ENCODE measurements at places on chromosomes 11 and 22. TPM values are rescaled to one million over a fixed set of nuclear protein-coding genes. Genes with fewer than 3 reads are reported as not detected.

DNA sequence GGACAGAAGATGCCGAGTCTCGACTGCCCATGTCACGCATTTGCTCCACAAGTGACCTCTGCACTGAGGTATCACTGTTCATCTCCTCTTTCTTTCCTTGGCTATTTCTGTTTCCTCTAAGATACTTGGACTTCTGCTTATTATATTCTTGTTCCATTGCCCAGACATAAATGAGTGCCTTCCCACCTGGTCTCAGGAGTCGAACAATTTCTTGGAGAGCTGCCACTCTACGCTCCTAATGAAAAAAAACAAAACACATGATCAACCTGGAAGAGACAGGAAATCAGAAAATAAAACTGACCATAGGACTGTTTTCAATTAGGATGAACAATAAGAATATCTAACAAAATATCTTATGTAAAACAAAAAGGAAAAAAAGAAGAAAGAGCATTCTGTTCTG, 47.4 kb upstream of the CWF19L2 start:
- peaks cover 38% of the 10 kb centered on the region for H3K36me3 ChIP-seq
- H3K4me1 ChIP-seq, result no peaks in the 10 kb centered on the region
- no peak overlapping the region for H3K27ac ChIP-seq
- no peak overlapping the region for H3K4me3 ChIP-seq
- no peak for DNase-seq
- H3K27me3 ChIP-seq, result no peaks in the 10 kb centered on the region

GRCh38 chr11:115550291-115551059, 46.3 kb upstream of the CADM1 start:
- no peaks in the 10 kb centered on the region for H3K4me1 ChIP-seq
- H3K27ac ChIP-seq, result no peak overlapping the region
- H3K4me3 ChIP-seq, result no peak overlapping the region

Gene SLC6A5
- not detected for total RNA-seq

GRCh38 chr11:126186025-126186698, 25.3 kb downstream of the RPUSD4 start:
- H3K36me3 ChIP-seq, result no peaks in the 10 kb centered on the region
- H3K4me1 ChIP-seq, result no peaks in the 10 kb centered on the region

DNA sequence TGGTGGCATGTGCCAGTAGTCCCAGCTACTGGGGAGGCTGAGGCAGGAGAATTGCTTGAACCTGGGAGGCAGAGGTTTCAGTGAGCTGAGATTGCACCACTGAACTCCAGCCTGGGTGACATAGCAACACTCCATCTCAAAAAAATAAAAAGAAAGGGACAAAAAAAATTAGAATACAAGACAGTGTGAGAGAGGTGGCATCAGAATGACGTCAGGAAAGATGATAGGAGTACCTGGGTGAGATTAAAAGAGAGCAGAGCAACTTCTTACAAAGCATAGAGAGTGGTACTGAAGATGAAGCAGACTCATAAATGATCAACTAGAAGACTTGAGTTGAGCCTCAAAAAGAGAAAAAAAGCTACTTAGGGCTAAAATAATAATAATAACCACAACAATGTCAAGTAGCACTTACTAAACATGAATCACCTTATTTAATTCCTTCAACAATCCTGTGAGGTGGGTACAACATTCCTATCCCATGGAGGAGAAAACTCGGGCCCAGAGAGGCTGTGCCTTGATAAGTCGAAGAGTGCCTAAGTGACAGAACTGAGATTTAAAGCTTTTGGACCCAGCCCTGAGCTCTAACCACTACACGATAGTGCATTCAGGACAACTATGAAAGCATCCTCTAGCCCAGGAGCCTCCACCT, 5.2 kb upstream of the SLN start:
- H3K36me3 ChIP-seq, result no peaks in the 10 kb centered on the region
- no peak overlapping the region for H3K27ac ChIP-seq
- H3K27me3 ChIP-seq, result no peaks in the 10 kb centered on the region
- no peak overlapping the region for H3K4me3 ChIP-seq
- no peaks in the 10 kb centered on the region for H3K4me1 ChIP-seq
- no peak for DNase-seq

DNA sequence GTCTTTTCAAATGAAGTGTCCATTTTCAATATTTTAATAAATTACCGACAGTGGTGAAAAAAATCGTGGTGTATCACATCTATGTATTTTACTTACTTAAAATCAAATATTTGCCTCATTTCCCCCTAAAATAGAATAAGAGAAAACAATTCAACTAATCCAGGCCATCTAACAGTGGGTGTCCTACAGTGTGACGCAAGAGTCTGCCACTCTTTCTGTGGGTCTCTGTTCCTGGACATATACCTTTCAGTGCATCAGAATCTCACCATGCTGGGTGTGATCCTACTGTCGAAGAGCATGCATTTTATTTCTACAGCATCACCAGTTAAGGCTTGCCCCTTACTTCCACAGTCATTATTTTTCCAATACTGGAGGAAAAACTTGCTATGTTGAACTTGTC, 111.2 kb downstream of the CD44 start:
- peaks cover 36% of the 10 kb centered on the region for H3K4me1 ChIP-seq
- H3K4me3 ChIP-seq, result no peak overlapping the region
- no peaks in the 10 kb centered on the region for H3K36me3 ChIP-seq

Gene CYTH4
- 130 TPM for total RNA-seq

- H3K27ac ChIP-seq, result no peak overlapping the region
- H3K27me3 ChIP-seq, result no peaks in the 10 kb centered on the region
- H3K4me1 ChIP-seq, result no peaks in the 10 kb centered on the region
- DNase-seq, result no peak
These were observed 23.9 kb downstream of the NEFH start for GRCh38 chr22:29503811-29504372.

GRCh38 chr11:126755526-126755925, 245.0 kb downstream of the KIRREL3 start:
- H3K27me3 ChIP-seq, result no peaks in the 10 kb centered on the region
- no peaks in the 10 kb centered on the region for H3K36me3 ChIP-seq
- DNase-seq, result no peak
- no peak overlapping the region for H3K4me3 ChIP-seq
- no peak overlapping the region for H3K27ac ChIP-seq

Gene DBX1
- total RNA-seq, result not detected

DNA sequence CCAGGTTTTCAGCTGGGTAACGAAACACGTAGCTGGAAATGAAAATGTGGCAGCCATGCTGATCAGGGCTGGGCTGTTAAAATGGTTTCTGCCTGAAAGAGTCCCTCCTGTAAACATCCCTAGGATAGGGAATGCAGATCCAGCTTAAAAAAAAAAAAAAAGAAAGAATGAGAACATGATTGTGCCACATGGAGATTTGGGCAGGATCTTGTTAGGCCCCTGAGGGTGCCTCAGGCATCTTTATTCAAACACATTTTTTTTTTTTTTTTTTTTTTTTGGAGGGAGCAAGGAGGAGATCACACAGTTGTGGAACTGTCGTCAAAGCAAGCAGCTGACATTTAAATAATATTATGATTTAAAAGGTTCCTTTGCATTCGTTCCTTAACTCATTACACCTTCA, 900.3 kb downstream of the OPCML start:
- no peaks in the 10 kb centered on the region for H3K36me3 ChIP-seq
- no peak overlapping the region for H3K4me3 ChIP-seq
- no peaks in the 10 kb centered on the region for H3K4me1 ChIP-seq
- H3K27ac ChIP-seq, result no peak overlapping the region
- no peaks in the 10 kb centered on the region for H3K27me3 ChIP-seq
- no peak for DNase-seq

- no peak for DNase-seq
- H3K4me3 ChIP-seq, result no peak overlapping the region
- no peaks in the 10 kb centered on the region for H3K36me3 ChIP-seq
- no peaks in the 10 kb centered on the region for H3K4me1 ChIP-seq
- no peak overlapping the region for H3K27ac ChIP-seq
These were observed 123.4 kb downstream of the DSCAML1 start for GRCh38 chr11:117673602-117674001.

DNA sequence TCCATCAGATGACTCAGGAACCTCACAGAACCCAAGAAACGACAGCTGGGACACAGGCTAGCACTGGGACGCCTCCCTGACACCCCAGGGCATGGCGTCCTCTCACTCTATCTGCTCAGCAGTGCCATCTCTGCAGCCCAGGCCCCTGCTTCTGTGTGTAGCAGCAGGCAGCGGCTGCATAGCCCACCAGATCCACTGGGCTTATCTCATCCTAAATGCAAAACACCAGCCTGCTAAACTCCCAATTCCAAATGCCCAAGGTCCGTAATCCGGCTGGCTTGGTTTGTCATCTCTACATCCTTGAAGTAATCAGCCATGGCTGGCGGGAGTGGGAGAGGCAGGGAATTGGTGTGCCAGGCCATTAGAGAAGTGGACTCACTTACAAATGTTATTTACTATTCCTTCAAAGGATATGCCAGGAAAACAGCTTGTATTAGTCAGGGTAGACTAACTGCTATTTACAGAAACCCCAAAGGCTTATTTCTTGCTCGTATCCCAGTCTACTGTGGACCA, 30.7 kb downstream of the SPATA19 start:
- no peak overlapping the region for H3K27ac ChIP-seq
- DNase-seq, result no peak
- no peaks in the 10 kb centered on the region for H3K36me3 ChIP-seq
- no peak overlapping the region for H3K4me3 ChIP-seq

GRCh38 chr11:125338886-125339811, 156.9 kb downstream of the FEZ1 start:
- no peak for DNase-seq
- no peaks in the 10 kb centered on the region for H3K36me3 ChIP-seq
- H3K4me1 ChIP-seq, result no peaks in the 10 kb centered on the region
- no peaks in the 10 kb centered on the region for H3K27me3 ChIP-seq
- no peak overlapping the region for H3K4me3 ChIP-seq

DNA sequence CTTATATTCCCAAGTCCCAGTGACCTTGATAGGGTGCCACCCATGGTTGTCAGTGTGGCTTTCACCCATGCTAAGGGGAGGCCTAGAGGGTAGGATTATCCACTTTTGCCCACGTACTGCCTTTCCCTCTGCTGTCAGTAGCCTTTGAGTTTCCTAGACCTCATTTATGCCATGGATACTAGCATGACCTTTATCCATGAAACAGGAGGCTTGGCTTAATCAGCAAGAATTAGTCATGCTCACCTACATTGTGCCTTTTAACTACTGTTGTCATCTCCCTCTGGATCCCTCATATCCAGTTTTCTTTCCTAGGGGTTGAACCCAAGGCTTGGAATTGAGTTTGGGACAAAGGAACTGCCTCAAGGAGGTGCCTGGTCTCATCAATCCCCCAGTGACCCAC, 716.7 kb downstream of the NTM start:
- no peak overlapping the region for H3K4me3 ChIP-seq
- no peaks in the 10 kb centered on the region for H3K4me1 ChIP-seq
- H3K36me3 ChIP-seq, result no peaks in the 10 kb centered on the region
- no peak overlapping the region for H3K27ac ChIP-seq

Gene LRRC4C
- total RNA-seq, result not detected

GRCh38 chr11:110092515-110093406, at the start of gene ZC3H12C:
Gene ZC3H12C (plus strand): TSS chr11:110093392. CDS start chr11:110093412, 20 bp downstream.
- H3K4me3 ChIP-seq, result peak within 1 kb of the TSS; percentile 90
- peak; percentile 91 for DNase-seq
- no peaks in the 10 kb centered on the region for H3K36me3 ChIP-seq
- peaks cover 15% of the 10 kb centered on the region for H3K4me1 ChIP-seq
- no peaks in the 10 kb centered on the region for H3K27me3 ChIP-seq

DNA sequence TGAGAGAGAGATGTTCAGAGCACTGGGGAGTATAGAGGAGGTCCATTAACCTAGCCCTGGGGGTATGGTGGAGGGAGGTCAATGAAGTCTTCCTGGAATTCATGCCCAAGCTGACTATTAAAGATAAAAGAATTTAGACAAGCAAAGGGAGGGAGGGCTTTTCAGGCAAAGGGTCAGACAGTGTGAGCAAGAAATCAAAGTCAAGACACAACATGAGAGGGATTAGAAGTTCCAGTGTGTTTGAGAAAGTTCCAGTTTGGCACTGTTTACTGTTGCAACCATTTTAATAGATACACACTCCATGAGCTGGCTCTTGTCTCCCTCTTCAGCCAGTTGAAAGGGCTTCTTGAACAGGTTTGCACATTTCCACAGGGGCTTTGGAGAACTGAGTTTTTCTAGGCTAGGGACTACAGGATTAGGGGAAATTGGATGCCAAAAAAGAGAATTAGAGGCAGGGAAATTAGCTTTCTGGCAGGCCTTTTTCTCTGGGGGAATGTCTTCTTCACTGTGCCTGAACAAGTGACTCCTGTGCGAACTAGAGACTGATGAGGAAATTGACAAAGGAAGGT, 14.7 kb upstream of the NNMT start:
- H3K4me3 ChIP-seq, result no peak overlapping the region
- no peaks in the 10 kb centered on the region for H3K36me3 ChIP-seq
- H3K27ac ChIP-seq, result peak overlapping the region; percentile 68
- no peaks in the 10 kb centered on the region for H3K27me3 ChIP-seq
- DNase-seq, result no peak

GRCh38 chr11:128398517-128399250, 188.7 kb downstream of the ETS1 start:
- H3K27me3 ChIP-seq, result no peaks in the 10 kb centered on the region
- no peak for DNase-seq
- no peaks in the 10 kb centered on the region for H3K4me1 ChIP-seq
- H3K27ac ChIP-seq, result no peak overlapping the region

- H3K4me1 ChIP-seq, result peaks cover 68% of the 10 kb centered on the region
- H3K4me3 ChIP-seq, result no peak overlapping the region
- H3K27me3 ChIP-seq, result no peaks in the 10 kb centered on the region
- H3K36me3 ChIP-seq, result peaks cover 29% of the 10 kb centered on the region
- DNase-seq, result no peak
- H3K27ac ChIP-seq, result peak overlapping the region; percentile 52
These were observed 59.4 kb upstream of the NNMT start for GRCh38 chr11:114236829-114237228.

DNA sequence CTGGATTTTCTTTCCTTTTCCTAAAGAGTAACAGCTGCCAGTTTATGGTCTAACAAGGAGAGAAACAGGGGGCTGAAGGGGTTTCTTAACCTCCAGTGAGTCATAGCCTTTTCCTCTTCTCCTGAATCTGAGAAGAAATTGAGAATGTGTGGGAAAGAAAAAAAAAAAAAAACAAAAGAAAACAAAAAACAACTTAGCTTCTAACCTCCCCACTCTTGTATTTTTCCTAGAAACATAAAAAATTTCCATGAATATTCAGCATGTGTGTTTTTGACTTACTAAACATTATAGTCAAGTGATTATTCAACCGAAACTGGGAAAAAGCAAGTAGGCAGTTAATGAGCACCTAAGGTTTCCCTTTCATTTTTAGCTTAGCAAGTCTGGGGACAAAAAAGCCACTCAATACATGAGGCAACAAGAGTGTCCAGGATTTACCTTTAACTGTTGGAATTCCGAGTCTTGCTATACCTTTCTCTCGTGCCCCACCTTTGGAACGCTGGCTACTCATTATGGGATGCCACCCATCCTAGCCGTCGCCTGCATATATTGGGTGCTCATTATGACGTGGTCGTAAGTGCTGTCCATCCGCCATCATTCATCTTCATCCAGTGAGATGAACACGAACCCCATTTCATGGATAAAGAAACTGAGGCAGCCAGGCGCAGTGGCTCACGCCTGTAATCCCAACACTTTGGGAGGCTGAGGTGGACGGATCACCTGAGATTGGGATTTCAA, 2.4 kb downstream of the ASPHD2 start:
- DNase-seq, result no peak
- H3K36me3 ChIP-seq, result no peaks in the 10 kb centered on the region
- H3K27ac ChIP-seq, result no peak overlapping the region

DNA sequence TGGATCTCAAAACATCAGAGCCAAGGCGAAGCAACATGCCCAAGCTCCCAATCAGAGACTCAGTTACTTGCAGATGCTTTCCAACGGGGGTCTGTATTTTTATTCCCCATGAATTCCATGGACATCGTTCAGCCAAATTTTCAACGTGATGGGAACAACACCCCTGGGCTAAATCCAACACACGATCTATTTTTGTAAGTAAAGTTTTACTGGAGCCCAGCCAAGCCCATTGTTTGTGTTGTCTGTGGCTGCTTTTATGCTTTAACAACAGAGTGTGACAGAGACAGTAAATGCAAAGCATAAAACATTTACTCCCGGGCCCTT, 33.7 kb downstream of the SLC5A1 start:
- DNase-seq, result no peak
- H3K36me3 ChIP-seq, result no peaks in the 10 kb centered on the region
- H3K27me3 ChIP-seq, result no peaks in the 10 kb centered on the region
- H3K27ac ChIP-seq, result no peak overlapping the region

All from ascending aorta (tissue), 2 donors.